Right lung (tissue), 10 donors: ENCODE measurements at places on chromosomes 11 and 22.

- DNase-seq, result no peak
Measured at GRCh38 chr11:100805506-100806199, 118.6 kb downstream of the ARHGAP42 start.

DNA sequence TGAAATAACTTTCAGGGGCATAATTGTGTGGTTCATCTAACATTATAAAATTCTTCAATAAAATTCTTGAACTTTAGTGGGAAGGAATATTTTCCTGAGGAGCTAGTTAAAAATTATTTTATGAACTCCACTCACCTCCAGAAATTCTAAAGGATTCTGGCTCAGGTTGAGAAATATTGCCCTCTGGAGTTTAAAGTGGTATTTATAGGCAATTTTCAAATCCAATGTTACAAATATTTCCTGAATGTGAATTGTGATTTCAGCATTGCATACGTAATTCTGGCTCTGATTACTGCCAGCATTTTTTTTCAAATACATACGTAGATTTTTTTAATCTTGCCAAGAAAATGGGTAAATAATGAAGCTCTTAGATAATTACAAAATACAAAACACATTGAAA lies 598.2 kb upstream of the ANO3 start:
- no peak for DNase-seq

DNA sequence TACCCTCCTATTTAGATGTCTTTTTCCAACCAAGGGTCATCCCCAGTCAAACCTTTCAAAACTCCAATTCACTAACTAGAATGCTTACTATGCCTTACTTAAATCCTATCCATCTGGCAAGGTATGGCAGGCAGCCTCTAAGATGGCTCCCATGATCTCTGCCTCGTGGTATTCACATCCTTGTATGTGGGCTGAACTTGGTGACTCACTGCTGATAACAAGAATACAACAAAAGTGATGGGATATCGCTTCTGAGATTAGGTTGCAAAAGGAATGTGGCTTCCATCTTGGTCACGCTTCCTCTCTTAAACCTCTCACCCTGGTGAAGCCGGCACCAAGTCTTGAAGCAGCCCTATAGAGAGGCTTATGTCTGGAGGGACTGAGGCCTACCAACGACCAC lies 29.6 kb upstream of the UPB1 start:
- no peak for DNase-seq

GRCh38 chr22:35510951-35511350 lies 29.7 kb upstream of the RASD2 start:
- DNase-seq, result no peak

GRCh38 chr11:122879785-122880184 lies 2.8 kb upstream of the JHY start:
- DNase-seq, result no peak
